ENCODE measurements at places on chromosomes 16 and 17.

DNA sequence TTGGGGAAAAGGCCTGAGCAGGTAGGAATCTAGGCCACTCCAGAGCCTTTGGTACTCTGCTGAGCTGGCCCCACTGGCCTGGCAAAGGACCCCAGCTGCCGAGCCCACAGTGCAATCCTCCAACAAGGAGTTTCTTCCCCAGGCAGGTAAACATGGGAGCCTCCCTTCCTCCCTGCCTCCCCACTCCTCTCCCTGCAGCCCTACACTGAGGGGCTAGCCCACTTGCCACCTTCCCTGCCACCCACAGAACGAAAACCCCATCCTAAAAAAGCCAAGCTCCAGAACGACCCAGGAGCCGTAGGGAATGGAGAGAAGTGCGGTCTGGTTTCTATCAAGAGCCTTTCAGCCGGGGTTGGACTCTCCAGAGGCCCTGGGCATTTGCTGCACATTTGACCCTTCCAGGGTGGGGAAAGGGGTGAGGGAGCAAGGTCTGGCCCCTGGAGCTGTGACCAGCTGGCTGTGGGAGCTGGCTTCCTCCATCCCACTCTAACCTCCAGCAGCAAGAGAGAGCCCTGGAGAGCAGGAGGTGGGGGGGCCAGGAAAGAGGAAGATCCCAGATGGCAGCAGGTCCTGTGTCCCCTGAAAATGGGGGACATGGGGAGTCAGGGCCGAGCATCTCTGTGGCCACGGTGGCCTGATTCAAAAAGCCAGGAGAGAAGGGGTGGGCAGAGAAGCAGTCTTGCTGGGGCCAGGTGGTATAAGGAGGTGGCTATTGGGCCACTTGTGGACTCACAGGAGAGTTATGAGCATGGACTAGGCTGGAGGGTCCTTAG, 1.3 kb downstream of the HID1 start:
- no peak for DNase-seq

DNA sequence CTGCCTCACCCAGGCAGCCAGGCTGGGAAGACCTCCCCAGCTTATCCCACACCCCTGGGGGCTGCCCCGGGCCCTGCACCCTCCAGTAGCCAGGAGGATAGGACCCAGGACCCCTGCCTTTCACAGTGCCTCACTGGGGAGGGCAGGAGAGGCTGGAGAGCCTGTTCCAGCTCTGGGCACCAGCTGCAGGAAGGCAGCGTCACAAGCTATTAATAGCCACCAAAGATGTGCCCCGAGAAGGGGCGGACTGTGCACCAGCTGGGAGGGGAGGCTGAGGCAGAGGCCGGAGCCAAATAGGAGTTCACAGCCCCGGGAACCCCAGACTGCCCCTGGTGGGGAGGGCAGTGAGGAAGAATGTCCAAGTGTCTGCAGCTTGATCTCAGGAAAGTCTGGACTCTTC, 8.8 kb downstream of the SBK1 start:
- DNase-seq = no peak

DNA sequence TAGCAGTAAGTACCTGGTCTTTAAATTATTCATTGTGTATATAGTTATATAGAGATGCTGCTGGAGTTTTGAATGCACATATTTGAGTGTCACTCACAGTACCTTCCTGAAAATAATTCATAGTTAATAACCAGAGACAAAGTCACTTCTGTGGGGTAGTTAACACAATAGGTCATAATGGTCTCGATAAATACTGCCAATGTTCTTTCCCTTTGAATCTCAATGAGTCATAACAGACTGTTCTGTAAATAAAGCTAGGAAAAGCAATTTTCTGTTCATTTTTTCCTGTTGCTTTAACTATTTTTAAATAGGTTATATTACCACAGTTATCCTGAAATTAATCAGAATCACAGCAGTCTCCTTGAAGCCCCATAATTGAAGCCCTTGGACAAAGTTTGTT, 87.2 kb downstream of the MAP2K4 start:
- DNase-seq = no peak

DNA sequence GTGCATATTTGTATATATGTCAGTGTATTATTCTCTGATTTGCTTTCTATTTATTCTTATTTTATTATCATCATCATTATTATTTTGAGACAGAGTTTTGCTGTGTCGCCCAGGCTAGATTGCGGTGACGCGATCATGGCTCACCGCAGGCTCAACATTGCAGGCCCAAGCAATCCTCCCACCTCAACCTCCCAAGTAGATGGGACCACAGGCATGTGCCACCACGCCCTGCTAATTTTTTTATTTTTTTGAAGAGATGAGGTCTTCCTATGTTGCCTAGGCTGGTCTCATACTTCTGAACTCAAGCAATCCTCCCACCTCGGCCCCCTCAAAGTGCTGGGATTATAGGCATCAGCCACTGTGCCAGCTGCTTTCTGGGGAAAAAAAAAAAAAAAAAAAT, 8.4 kb upstream of the ARHGAP17 start:
- no peak for DNase-seq

DNA sequence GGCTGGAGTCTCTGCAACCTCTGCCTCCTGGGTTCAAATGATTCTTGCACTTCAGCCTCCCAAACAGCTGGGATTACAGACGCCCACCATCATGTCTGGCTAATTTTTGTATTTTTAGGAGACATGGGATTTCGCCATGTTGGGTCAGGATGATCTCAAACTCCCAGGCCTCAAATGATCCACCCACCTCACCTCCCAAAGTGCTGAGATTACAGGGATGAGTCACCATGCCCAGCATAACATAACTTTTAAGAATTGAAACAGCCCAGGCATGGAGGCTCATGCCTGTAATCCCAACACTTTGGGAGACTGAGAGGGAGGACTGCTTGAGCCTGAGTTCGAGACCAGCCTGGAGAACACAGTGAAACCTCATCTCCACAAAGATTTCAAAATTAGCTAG, 2.5 kb downstream of the RSL1D1 start:
- DNase-seq = no peak

- DNase-seq = no peak
These were observed 59.5 kb downstream of the CHD9NB start for GRCh38 chr16:52993179-52993578.

GRCh38 chr16:66614161-66614802, 9.8 kb downstream of the CMTM3 start:
- DNase-seq = no peak

- DNase-seq = no peak
These were observed 1.5 kb upstream of the SLC38A8 start for GRCh38 chr16:84044118-84044488.

DNA sequence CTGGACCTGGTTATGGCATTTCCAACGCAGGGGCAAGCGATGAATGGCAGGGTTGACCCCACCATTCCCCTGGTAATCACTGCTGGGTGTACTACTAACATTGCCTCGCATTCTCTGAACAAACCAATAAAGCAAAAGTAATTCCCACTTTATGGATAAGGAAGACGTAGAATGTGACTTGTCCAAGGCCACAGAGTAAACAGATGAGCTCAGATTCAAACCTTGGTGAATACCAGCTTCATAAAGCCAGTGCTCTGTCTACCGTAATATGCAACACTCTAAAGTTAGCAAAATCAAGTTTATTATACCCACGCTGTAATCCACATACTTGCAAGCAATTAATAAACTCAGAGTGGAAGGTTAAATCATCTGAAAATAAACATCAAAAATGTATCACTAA, 59.6 kb downstream of the ANKFY1 start:
- DNase-seq = no peak

GRCh38 chr16:23092072-23092800, 57.0 kb downstream of the USP31 start:
- no peak for DNase-seq

DNA sequence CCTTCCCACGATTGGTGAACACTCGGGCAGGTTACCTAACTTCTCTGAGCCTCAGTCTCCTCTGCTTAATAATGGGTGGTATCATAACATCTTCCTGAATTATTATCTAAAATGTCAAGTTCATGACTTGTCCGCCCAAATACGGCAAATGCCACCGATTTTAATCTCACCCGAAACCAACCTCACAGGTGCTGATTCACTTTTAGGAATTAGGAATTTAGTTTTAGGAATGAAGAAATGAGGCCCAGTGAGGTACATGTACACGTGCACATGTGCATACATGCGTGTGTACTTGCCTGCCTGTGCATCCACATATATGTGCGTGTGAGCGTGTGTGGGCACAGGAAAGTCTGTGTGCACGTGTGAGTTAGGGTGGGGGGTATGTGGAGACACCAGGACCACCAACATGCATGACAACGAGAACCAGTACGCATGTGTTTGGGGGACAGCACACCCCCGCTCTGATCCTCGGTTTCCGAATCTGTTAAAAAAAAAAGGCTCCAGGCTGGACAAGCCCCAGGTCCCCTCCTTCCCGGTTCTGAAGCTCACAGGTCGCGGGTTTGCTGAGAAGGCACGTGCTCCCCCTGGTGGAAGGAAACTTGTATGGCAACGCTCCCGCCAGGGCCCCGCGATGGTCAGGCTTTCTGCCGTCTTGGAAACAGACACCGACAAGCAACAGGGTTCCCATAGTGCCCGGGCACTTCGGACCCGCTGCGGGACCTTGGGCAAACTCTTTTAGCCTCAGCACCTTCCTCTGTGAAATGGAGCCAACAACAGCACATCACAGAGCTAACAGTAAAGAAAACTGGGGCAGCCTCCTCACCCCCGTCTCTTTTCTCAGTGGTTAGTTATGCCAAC, 219.2 kb downstream of the RBFOX3 start:
- DNase-seq = peak; percentile 56

DNA sequence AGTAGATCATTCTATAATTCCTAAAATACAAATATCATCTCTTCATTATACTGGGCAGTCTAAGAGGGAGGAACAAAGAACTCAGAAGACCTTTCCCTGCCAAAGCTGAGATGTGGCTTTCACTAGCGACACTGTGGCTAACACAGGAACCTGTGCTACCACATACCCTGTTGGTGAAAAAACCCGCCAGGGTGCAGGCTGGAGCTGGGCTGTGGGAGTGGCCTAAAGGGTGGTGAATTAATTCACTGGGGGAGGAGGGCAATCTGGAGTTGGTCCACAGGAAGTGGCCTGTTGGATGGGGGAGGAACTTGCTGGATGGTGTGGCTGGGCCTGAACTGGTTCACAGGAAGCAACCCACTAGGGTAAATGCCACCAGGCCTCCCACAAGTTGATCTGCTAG, 7.4 kb downstream of the ZNF594 start:
- peak; percentile 52 for DNase-seq

GRCh38 chr17:76623271-76624146, 20.0 kb downstream of the ST6GALNAC1 start:
- DNase-seq = peak; percentile 79

GRCh38 chr16:71727551-71728324, 3.2 kb upstream of the PHLPP2 start:
- DNase-seq = no peak

DNA sequence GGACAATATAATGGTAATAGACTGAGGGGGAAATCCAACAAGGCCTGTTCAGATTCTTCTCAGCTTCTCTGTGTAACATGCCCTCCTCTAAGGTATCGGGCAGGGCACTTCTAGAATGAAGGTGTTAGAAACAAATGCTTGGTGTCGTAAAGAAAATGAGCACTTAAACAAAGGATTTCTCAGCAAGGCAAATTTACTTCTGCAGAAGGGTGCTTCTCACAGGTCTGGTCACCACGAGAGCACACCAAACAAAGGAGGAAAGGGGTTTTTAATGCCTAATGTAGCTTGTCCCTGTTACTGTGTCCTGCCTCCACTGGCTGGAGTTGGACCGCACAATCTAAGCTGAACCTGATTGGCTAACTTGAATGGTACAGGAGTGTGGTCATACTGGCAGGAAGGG, 642.6 kb upstream of the CDH8 start:
- DNase-seq = no peak

DNA sequence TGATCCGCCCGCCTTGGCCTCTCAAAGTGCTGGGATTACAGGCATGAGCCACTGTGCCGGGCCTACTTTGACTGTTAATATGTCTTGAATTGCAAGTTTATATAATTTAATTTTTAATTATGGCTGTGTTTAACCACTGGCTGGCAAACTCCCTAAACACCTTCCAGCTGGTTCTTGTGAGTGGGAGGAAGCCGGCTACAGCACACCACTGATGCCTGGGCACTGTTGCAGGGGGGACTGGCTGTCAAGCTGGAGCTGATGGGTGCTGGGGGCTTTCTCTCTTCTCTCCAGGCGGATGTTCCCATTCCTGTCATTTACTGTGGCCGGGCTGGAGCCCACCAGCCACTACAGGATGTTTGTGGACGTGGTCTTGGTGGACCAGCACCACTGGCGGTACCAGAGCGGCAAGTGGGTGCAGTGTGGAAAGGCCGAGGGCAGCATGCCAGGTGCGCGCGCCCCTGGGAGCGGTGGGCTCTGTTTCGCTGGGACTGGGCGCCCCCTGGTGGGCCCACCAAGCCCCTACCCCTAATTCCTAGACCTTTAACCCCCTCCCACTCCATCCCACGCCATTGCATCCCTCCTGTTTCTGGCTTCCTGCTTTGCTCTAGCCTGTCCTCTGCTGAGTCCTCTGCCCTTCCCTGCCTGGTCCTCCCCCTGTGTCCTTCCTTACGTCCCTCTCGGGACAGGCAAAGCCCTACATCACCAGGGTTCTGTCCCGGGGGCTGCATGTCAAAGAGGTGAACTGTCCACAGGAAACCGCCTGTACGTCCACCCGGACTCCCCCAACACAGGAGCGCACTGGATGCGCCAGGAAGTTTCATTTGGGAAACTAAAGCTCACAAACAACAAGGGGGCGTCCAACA, 9.5 kb downstream of the TBX21 start:
- DNase-seq = peak; percentile 50

GRCh38 chr17:50594128-50594823, 33.8 kb downstream of the CACNA1G start:
- no peak for DNase-seq

DNA sequence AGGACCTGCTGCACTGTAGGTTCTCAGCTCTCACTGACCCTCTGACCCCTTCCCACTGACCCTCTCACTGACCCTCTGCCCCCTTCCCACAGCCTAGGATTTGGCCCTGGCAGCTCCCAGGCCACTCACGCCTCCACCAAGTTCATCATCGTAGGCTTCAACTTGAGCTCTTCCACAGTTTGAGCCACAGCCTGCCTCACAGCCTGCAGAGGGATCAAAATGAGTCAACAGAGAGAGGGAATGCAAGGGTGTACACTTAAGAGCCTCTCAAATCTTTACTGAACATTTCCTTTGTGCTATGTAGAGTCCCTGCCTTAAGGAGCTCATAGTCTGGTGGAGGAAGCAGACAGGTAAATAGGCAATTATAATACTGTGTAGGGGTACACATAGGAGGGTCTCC, 12.1 kb downstream of the HEATR9 start:
- no peak for DNase-seq

DNA sequence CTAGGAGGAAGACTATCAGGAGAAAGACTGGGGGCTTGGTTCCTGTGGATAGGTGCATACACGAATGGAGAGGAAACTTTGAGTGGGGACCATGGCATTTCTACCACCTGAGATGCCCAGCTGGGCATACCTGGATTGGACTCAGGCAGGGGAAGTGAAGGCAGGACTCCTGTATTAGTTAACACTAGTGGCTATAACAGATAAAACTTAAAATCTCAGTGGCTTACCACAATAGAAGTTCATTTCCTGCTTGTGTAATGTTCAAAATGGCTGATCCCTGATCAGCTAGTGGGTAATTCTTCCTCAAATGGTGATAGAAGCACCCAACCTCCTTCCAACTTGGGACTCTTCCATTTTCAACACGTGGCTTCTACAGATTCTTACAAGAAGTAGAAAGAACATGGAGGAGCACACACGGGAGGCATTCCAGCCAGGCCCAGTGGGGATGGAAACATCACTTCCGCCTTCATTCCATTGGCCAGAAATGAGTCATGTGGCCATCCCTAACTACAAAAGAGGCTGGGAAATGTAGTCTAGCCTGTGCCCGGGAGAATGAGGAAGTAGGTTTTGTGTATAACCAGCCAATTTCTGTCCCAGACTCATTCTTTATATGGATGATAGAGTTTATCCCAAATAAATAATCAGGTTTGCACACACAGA, 112.1 kb downstream of the UTP18 start:
- DNase-seq = peak; percentile 20
